ENCODE measurements at places on chromosomes 16 and 17.

DNA sequence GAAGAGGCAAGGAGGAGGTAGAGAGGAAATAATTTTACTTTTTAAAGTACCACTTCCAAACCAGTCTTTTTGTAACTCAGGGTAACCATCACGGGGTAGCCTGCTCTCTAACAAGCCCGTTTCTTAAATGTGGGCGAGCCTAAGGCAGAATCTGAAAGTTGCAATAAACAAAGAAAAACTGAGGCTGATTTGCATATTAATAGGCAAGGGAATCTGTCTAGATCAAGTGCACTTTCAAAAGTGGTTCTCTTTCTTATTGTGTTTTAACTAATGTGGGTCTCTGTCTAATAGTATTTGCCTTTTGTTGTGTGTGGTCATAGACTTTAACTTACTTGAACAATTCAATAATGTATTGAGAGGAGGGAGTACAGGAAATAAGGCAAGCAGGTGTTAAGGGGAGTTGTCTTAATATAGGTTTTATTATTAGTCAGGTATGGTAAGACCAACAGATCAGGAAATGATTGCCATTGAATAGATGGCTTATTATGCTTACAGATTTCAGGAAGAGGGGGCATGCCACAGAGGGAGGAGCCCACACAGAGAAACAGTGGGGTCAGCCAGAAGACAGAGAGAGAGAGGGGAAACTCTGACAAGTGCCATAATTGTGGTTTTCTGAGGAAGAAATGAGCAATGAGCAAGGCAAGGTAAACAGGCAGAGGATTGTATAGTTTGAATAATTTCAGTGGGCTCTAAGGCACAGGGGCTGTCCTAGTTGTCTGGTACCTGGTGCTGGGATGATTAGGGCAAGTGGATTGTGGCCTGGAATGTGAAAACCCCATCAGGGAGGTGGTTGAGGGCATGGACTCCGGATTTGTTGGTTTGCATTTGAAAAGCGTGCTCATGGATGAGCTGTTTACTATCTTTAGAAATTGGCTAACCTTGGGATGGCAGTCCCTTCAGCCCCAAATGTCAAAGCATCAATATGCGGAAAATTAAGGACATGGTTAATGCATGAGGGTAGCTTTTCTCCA lies 237.2 kb downstream of the TOX3 start:
- no peak for DNase-seq

DNA sequence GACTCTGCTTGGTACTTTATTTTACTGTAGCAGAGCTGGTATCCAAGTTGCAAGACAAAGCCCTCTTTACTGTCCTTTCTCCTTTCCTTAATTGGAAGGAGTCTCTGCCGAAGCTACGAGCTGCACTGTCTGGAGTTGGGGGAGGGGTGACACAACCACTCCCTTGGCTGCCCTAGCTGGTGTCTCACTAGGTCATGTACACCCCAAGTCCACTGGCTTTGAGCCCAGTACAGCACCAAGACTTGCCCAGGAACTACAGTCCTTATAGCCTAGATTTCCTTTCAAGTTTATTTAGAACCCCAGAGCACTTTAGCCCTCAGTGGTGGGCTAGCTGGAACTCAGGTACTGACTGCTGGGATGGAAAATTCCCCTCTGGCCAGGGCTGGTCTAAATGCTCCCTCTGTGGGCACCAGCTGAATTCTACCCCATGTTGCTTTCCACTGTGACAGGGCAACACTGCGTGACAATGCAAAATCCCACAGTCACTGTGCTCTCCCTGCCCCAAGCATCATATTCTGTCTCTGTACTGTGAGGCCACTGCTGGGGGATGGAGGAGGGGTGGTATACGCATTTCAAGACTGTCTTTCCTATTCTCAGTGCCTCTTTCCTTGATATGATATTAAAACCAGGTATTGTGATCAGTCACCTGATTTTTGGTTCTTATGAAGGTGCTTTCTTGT lies 18.4 kb downstream of the EFCAB5 start:
- DNase-seq = no peak

- no peak for DNase-seq
Observed at GRCh38 chr16:50735629-50736122, 6.2 kb upstream of the CYLD start.

DNA sequence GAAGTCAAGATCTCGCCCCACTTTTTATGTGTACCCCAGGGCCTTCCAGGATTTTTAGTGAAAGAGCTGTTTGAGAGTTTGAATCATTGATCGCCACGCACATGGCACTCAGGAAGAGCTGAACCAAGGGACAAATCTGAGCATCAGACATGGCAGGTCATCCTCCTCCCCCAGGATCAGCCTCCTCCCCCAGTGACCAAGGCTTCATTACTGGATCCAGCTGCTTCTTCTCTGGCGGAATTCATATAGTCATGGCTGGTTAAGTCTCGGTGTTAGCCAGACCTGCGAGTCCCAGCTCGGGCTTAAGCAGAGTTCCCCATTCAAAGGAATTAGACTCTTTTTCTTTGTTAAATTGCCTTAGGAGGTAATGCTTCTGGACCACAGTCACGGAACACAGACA lies 32.5 kb downstream of the CDRT4 start:
- no peak for DNase-seq

GRCh38 chr16:85263239-85263585 lies 150.9 kb upstream of the CIBAR2 start:
- DNase-seq = no peak

DNA sequence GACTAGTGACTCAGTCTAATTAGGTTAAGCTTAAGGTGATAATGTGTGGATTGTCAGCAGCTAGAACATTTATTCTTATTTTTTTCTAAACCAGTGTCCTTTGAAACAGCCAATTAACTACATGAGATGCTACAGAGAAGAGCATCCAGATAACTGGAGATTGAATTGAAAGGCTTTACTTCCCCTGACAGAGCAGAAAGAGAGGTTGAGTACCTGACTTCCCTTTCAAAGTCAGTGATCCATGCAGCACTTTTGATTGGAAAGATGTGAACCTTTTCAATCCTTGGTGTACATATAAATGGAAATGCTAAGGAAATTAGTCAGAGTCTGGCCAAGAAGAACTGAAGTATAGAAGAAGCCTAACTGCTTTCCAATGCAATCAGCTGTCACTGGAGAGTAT lies 653.8 kb downstream of the CDH8 start:
- no peak for DNase-seq

DNA sequence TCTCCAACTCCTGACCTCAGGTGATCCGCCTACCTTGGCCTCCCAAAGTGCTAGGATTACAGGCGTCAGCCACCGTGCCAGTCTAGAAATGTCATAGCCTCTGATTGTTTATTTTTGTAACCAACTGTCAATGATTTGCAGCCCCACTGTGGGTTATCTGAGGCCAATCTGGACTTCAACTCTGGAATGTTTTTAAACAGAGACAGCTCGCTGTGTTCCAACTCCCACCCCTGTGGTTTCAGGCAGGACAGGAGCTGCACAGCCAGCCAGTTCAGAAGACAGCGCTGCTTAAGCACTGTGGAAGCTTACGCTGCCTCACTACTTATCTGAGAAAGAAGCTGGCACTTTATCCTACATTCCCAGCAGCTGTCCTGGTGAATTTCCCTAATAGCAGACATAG lies 19.5 kb downstream of the MRM3 start:
- no peak for DNase-seq

GRCh38 chr16:62963846-62964245 lies 927.6 kb upstream of the CDH8 start:
- DNase-seq = no peak

DNA sequence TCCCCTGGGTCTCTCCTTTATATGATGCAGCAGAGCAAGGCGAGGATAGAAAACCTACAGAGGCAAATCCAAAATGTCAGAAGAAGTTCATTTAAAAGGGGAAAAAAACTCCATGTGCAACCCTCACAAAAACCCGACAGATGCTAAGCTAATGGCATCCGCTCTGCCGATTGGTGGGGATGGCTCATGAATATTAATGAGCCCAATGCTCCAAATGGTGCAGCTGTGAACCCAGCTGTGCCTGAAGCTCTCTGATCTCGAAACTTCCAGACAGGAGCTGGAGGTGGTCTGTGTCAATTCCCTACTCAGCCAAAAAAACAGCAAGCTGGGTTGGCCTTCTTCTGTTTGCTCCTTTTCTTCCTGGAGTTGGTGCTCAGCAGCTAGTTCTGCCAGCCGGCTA lies 15.5 kb downstream of the SNX11 start:
- no peak for DNase-seq
